ENCODE measurements at places on chromosomes 12 and 14.

- no peak for DNase-seq
Measured at GRCh38 chr14:69046476-69046860, 67.4 kb upstream of the ACTN1 start.

DNA sequence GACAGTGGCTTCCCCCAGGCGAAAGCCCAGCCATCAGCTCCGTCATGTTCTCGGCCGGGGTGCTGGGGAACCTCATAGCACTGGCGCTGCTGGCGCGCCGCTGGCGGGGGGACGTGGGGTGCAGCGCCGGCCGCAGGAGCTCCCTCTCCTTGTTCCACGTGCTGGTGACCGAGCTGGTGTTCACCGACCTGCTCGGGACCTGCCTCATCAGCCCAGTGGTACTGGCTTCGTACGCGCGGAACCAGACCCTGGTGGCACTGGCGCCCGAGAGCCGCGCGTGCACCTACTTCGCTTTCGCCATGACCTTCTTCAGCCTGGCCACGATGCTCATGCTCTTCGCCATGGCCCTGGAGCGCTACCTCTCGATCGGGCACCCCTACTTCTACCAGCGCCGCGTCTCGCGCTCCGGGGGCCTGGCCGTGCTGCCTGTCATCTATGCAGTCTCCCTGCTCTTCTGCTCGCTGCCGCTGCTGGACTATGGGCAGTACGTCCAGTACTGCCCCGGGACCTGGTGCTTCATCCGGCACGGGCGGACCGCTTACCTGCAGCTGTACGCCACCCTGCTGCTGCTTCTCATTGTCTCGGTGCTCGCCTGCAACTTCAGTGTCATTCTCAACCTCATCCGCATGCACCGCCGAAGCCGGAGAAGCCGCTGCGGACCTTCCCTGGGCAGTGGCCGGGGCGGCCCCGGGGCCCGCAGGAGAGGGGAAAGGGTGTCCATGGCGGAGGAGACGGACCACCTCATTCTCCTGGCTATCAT is 663 bp downstream of the PTGER2 start:
- DNase-seq, result peak; percentile 52

- no peak for DNase-seq
Measured at GRCh38 chr12:89575374-89575773, 49.5 kb upstream of the POC1B start.

- DNase-seq, result no peak
Measured at GRCh38 chr14:102588821-102589220, 3.6 kb upstream of the RCOR1 start.

DNA sequence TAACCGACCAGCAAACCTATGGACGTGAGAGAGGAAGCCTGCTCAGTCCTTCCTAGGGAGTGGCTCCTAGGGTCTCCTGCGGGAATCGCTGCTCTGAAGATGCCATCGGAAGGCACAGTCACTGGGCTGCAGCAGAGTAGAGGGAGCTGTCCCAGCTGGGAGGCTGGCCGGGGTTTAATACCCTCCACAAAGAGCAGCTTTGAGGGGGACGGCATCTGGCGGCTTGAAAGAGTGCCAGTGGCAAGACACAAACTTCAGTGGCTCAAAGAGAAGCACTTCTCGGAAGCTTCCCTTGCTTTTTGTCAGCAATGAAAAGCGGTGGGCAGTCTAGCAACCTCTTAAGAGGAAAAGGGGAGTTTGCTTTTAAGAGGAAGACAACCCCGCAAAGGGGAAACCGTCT is 114.6 kb downstream of the TMEM132C start:
- DNase-seq, result no peak

- DNase-seq, result no peak
Measured at GRCh38 chr12:62288328-62288727, 28.1 kb downstream of the USP15 start.
